ENCODE measurements at places on chromosomes 1 and 21. TPM values are rescaled to one million over a fixed set of nuclear protein-coding genes. Genes with fewer than 3 reads are reported as not detected.
A peak's percentile ranks its signal among the peaks of the same experiment; 100 is the strongest.

SIM2 gene
- total RNA-seq, result not detected

CA6 gene
- not detected for total RNA-seq

C1orf105 gene
- not detected for total RNA-seq

DNA sequence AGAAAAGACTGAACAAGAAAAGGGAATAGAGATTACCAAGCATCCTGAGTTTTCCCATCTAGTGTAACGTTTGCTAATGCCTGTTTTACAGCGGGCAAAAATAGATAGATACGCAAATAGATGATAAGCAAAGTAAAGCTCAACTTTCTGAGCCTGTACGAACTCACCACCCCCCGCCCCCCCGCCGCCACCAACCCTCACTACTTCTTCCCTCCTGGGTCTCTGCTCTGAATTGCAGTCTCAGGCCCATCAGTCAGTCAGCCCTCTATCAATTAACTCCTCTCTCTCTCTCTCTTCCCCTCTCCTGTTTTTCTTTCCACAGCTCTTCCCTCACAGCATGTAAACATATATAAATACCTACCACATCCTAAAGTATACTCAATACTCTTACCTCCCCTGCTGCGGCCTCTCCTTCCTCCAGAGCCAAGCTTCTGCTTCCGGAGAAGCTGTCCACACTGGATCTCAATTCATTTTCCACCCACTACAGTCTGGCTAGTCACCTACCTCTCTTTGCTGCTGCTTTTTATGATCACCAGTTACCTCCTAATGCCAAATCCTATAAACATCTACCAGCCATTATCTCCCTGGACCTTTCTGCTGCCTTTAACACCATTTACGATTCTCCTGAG is 64.6 kb downstream of the CAPN2 start:
- DNase-seq, result no peak

DNA sequence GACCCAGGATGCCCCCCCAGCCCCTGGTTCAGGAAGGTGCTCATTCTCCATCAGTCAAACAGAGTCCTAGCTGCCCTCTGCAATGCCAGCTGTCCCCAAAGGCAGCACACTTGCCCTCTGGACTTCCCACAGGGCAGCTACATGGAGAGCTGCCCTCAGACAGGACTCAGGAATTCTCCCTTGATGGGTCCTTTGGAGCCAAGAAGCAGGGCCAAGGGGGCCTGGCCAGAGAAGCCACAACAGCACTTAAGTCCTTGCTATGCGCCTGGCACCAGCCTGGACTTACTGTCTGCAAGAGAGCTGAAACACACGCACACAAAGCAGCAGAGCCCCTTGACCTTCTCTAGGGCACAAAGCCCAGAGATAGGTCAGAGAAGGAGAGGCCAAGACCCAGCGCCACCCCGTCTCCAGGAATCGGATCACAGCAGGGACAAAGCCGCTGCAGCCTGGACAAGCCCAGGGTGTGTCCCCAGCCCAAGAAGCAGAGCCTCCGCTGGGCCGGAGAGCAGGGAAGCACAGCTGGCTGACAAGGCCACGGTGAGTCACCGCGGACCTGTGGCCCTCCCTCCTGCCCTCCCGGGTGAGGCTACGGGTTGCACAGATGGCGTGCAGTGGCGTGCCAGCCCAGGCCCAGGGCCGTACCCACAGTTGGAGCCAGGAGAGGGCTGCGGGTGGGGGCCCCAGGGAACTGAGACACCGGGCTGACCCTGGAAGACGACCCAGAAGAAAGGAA is 1.7 kb downstream of the WNT9A start:
- peak; percentile 86 for DNase-seq

Measured in aorta (tissue), 5 donors.